ENCODE measurements at places on chromosomes 13 and 19. TPM values are rescaled to one million over a fixed set of nuclear protein-coding genes. Genes with fewer than 3 reads are reported as not detected.
A peak's percentile ranks its signal among the peaks of the same experiment; 100 is the strongest.

The KLK4 gene
- not detected for total RNA-seq

The MAN2B1 gene
- total RNA-seq: 102 TPM

DNA sequence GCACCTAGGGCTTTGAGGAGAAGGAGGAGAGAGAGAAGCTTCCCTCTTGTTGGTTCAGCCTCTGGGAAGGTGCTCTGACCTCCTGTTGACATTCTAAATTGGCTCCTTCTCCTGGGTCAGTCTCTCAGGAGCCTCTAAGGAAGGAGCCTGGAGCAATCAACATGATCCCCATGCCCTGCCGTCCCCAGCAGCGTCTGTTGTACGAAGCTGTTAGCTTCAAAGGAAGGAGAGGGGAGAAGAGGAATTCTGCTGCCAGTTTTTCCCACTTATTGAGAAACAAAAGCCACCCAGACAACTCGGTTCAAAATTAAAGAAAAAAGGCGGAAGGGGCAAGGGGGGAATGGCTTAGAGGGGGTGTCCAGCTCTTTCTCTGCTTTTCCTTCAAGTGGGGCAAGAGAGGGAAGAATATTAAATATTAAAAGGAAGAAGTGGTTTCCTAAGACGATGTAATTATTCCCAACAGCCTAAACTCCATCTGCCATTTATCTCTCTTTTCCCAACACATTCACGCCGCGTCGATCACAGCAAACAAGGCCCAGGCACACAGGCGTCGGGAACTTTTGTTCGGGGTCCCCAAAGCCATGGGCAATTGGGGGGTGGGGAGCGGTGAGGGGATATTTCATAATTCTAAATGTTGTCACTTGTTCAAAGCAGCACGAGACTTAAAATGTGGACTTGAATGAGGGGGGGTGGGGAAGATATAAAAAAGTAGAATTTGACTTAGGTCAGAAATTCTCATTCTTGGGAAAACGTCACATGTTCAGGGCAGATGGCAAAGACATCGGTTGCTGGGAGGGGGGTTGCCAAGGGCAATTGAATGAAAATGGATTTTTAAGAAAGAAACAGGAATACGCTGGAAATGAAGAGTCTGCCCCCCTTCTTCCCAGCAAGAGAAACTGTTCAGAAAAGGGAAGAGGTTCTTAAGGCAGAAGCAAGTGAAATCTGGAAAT is 116.8 kb upstream of the CACNA1A start:
- DNase-seq: no peak

DNA sequence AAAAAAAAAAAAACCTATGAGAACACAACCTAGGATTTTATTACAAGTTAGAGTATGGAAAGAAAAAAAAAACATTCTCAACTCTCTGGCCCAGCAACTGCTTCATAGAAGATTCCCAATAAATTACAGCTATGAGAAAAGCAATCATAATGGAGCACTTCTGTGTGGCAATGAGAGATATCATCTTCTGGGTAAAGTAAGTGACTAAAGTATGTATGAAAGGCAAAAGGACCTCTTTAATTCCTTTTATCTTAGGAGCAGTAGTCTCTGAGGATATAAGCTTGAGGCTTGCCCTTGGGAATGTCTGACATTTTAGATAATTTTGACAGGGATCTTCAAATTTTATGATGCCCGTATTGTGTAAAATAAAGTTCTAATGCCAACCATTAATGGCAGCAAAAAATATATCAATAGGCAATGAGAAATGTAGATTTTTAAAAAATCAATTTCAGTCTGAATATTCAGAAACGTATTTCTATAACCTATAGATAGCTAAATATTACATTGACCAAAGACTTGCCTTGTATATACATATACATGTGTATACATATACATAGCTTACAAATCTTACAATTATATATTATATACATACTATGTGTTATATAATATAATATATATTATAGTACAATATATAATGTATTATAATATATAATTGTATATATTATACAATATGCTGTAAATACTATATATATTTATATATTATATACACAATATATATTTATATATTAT is 823.9 kb upstream of the SLITRK1 start:
- no peak for DNase-seq

DNA sequence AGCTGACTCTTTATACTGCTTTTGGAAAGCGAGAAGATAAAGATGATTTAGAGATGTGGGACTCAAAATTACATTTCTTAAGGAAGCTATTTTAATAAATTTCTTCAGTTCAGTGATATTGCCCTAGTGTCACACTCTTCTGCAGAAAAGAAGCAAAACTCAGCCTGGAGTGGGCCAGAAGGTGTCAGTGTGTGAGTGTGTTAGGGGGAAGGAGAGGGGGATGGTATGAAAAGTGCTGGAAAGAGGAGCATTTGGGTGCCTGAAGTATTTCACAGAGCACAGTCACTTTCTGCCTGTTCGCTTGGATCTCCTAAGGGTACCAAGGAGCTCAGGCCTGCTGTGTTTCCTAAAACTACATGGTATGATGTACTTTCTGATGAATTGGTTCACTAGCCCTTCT is 84.5 kb upstream of the FRY start:
- no peak for DNase-seq

DNA sequence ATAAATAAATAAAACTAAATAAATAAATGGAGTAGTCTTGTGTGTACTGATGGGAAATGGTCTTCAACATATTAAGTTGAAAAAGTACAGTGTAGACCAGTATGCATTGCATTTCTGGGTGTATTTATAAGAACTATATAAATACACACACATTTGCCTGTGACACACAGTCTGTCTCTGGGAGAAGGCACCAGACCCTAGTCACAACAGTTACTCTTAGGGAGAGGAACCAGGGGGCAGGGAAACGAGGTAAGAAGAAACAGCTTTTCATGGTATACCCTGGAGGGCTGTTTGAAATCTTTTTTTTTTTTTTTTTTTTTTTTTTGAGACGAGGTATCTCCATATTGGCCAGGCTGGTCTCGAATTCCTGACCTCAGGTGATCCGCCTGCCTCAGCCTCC is 2.8 kb upstream of the S1PR2 start:
- DNase-seq: no peak

The GFY gene
- total RNA-seq: not detected

DNA sequence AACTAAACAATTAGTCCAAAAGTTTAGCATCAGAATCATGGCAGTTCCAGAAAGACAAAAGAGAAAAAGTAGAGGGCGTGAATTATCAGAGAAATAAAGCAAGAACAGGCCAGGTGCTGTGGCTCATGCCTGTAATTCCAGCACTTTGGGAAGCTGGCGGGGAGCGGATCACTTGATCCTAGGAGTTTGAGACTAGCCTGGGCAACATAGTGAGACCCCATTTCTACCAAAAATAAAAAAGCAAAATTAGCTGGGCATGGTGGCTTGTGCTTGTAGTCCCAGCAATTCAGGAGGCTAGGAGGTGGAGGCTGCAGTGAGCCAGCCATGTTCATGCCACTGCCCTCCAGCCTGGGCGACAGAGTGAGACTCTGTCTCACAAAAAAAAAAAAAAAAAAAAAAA is 18.4 kb downstream of the ARL11 start:
- no peak for DNase-seq

The EDNRB gene
- not detected for total RNA-seq

The CHAMP1 gene
- total RNA-seq: 37.0 TPM

GRCh38 chr19:1650650-1651567 is 1.5 kb downstream of the TCF3 start:
- peak; percentile 70 for DNase-seq

DNA sequence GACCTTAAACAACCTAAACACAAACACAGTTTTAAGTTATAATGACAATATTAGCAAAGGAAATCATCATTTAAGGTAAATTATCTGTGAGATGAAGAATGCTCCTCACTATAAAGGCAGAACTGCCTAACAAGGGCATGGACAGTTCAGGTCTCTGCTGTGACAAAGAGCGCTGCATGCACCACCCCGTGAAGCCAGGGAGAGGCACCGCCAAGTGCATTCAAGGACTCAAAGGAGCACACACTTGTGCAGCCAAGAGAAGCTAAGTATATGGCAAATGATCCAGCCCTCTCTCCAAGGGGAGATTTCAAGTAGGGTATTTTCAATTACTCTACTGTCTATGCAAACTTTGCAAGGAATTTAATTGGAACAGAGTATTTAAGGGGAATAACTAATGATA is 126.0 kb downstream of the RAP2A start:
- DNase-seq: no peak

The MBD3L2 gene
- not detected for total RNA-seq

DNA sequence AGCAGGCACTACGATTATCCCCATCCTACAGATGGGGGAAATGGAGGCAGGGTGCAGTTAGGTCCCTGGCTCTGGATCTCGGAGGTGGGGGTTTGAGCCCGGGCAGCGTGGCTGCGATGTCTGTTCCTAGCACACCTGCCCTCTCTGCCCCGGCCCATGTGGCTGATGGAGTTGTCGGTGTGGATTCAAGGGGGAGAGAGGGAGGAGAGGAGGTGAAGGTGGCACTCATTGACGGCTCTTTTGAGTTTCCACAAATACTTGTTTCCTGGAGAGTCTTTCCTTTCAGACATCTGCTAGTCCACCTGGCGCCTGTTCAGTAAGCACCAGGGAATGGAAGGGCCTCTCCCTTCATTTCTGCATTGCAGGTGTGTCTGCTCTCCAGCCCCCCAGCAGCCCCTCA is 69.9 kb downstream of the ARHGEF18 start:
- no peak for DNase-seq

The CFAP97D2 gene
- total RNA-seq: not detected

GRCh38 chr19:2332341-2333026 is 4.0 kb downstream of the SPPL2B start:
- peak; percentile 47 for DNase-seq
